Bronchial epithelial cell (primary cell): ENCODE measurements at places on chromosomes 7 and 10. TPM values are rescaled to one million over a fixed set of nuclear protein-coding genes. Genes with fewer than 3 reads are reported as not detected.
A peak's percentile ranks its signal among the peaks of the same experiment; 100 is the strongest.

DNA sequence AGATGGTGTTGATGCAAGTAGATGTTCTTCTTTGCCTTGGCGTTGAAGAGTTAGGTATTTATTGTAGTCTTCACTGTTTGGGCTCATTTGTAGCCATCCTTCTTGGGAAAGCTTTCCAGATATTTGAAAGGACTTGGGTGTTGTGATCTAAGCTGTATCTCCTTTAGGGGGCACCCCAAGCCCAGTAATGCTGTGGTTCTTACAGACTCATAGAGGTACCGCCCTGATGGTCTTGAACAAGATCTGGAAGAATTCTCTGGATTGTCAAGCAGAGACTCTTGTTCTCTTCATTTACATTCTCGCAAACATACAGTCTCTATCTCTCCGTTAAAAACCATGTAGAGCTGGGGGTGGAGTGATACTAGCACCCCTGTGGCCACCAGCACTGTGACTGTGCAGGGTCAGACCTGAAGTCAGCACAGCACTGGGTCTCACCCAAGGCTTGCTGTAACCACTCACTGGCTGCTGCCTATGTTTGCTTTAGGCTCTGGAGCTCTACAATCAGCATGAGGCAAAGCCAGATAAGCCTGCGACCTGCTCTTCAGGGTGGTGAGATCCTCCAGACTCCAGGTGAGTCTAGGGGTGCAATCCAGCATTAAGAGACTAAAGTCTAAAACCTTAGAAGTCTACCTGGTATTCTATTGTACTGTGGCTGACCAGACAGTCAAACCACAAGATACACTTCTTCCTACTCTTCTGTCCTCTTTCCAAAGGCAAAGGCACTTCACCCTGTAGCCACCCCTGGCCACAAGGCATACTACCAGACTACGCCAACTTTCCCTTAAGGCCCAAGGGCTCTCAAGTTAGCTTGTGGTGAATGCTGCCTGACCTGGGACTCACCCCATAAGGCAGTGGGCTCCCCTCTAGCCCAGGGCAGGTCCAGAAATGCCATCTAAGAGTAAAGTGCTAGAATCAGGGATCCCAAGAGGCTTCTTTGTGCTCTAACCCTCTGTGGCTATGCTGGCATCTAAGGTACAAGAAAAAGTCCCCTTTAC is 209.7 kb upstream of the TMEM196 start:
- peak; percentile 53 for DNase-seq

- no peak for DNase-seq
Measured at GRCh38 chr7:132395361-132395760, 180.9 kb downstream of the PLXNA4 start.

DNA sequence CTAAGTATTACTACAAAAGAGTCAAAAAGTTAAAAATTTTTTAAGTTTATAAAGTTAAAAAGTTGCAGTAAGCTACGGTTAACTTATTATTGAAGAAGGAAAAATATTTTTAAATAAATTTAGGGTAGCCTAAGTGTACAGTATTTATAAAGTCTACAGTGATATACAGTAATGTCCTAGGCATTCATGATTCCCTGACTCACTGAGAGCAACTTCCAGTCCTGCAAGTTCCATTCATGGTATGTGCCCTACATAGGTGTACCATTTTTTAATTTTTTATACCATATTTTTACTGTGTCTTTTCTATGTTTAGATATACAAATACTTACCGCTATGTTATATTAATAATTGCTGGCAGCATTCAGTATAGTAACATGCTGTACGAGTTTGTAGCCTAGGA is 92.3 kb downstream of the CTNNA3 start:
- peak; percentile 35 for DNase-seq

- peak; percentile 68 for DNase-seq
Measured at GRCh38 chr10:613271-614138, 76.0 kb downstream of the DIP2C start.

- DNase-seq, result no peak
Measured at GRCh38 chr7:137091396-137091795, 222.9 kb downstream of the CHRM2 start.

- DNase-seq, result no peak
Measured at GRCh38 chr7:36690041-36690440, 34.3 kb downstream of the AOAH start.

- peak; percentile 93 for DNase-seq
Measured at GRCh38 chr10:96271016-96271815, at the start of gene BLNK. BLNK (minus strand) TSS chr10:96271569; CDS start chr10:96271398, 171 bp downstream.

GRCh38 chr7:128781126-128781525 is 5.5 kb upstream of the OPN1SW start:
- no peak for DNase-seq

- no peak for DNase-seq
Measured at GRCh38 chr7:30840141-30841024, 69.2 kb downstream of the MINDY4 start.

SFRP5 gene
- total RNA-seq, result not detected in 2 replicates

PKD2L1 gene
- total RNA-seq, result under 0.01 TPM in 1 of 2 replicates, not detected in the other
